ENCODE measurements at places on chromosomes 1 and 21. TPM values are rescaled to one million over a fixed set of nuclear protein-coding genes. Genes with fewer than 3 reads are reported as not detected.

Gene OR2L8
- not detected for polyA plus RNA-seq

Gene LIPI
- not detected for polyA plus RNA-seq

Gene C1QB
- polyA plus RNA-seq = 253 TPM

Gene LCE2C
- not detected for polyA plus RNA-seq

Gene SLC6A9
- polyA plus RNA-seq = 2.1 TPM

Gene IL19
- 0.09 TPM for polyA plus RNA-seq

Gene LENEP
- polyA plus RNA-seq = not detected

Gene TARBP1
- 10.4 TPM for polyA plus RNA-seq

Gene TNFRSF4
- polyA plus RNA-seq = 13.9 TPM

Gene SLAMF8
- polyA plus RNA-seq = 2.7 TPM

Gene NLRP3
- polyA plus RNA-seq = 3.9 TPM

Gene SLC1A7
- 0.90 TPM for polyA plus RNA-seq

Gene ATP6V1G3
- not detected for polyA plus RNA-seq

Gene DDAH1
- polyA plus RNA-seq = 5.4 TPM

Gene PTGS2
- polyA plus RNA-seq = 0.43 TPM

Gene PRKAA2
- polyA plus RNA-seq = 0.67 TPM

Gene PTGER3
- 7.4 TPM for polyA plus RNA-seq

Gene TRPM2
- polyA plus RNA-seq = 4.2 TPM

Gene OR2T29
- not detected for polyA plus RNA-seq

Gene FCRL4
- polyA plus RNA-seq = not detected

Gene MYOM3
- polyA plus RNA-seq = 0.76 TPM

All from adipose tissue (tissue), 3 donors.